ENCODE measurements at places on chromosomes 6 and 20.

- no peak for DNase-seq
These were observed at the start of gene ARHGAP40 for GRCh38 chr20:38601216-38602184. TSS of gene ARHGAP40 (plus strand) at chr20:38601809.

GRCh38 chr20:46694484-46694883, 5.2 kb upstream of the TP53RK start:
- DNase-seq = no peak

GRCh38 chr20:32467506-32468312, 109.6 kb downstream of the ASXL1 start:
- DNase-seq = no peak

DNA sequence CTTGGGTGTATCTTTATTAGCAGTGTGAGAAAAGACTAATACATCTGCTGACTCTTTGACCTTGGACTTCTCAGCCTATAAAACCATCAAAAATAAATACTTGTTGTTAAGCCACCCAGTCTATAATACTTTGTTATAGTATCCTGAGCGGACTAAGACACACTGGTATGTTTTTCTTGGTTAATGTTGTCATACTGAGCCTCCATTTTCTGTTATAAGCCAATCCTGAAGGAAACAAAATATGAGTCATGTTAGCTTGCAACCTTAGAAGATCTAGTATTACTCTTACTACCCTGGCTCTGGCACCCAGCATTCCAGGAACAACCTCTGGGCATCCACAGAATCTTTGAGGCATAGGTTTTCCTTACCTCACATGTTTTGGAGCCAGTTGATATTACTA, 307.2 kb downstream of the FRK start:
- no peak for DNase-seq

DNA sequence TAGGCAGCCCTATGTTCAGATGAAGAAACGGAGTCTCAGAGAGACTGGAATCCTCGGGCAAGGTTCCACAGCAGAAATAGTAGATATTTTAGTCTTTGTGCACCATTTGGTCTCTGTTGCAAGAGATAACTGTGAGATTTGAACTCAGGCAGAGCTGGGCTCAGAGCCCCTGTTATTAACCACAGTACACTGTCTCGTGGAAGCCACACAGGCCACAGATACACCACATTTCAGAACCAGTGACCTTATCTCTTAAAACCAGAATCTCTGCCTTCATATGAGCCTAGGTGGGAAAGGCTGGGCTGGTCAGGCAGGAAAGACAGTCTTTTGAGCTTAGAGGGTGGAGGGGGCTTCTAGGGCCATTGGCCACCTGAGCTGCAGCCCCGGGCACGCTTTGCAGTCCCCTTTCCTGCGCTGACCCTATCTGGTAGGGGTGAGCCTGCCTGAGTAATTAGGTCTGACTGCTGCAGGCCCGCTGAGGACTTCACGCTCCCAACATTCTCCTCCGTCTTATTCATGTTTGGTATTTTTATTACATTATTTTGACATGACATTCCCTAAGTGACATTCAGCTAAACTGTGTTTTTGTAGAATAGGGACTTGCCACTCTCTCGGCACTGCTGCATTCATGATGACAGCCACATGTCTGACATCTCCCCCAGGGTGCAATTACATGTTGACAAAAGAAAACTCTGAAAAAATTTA, 71.1 kb downstream of the KCNB1 start:
- no peak for DNase-seq

All from Panc1 (cell line).